ENCODE measurements at places on chromosomes 4 and X. TPM values are rescaled to one million over a fixed set of nuclear protein-coding genes. Genes with fewer than 3 reads are reported as not detected.

SOX3 gene
- total RNA-seq, result not detected

SSX2B gene
- not detected for total RNA-seq

MAGED2 gene
- total RNA-seq, result 103 TPM

ADAM29 gene
- not detected for total RNA-seq

ASB9 gene
- 5.2 TPM for total RNA-seq

Data from upper lobe of left lung (tissue), 6 donors.